ENCODE measurements at places on chromosomes 3 and 15.

DNA sequence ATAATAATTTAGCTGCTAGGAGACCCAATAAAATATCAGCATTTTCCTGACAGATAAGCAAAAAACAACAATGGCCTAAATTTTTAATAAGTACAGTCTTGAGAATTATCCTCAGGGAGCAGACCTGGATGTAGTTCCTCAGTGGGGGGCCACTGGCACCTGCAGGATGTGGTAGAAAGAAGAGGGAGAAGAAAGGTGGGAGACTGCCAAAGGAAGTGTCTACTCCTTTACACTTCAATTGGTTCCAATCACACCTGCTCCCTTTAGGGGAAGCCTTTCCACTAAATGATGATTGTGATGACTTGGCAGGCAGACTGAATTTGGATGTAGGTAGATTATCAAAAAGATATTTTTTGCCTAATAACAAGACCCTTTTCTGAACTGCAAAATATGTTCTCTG lies 353.0 kb upstream of the SATB1 start:
- DNase-seq, result no peak

- no peak for DNase-seq
These were observed 64.7 kb upstream of the GATA2 start for GRCh38 chr3:128557531-128558280.

GRCh38 chr3:10655105-10655504 lies 149.7 kb upstream of the ATP2B2 start:
- peak; percentile 32 for DNase-seq

GRCh38 chr15:83018436-83018835 lies 7.0 kb upstream of the C15orf40 start:
- DNase-seq, result no peak

DNA sequence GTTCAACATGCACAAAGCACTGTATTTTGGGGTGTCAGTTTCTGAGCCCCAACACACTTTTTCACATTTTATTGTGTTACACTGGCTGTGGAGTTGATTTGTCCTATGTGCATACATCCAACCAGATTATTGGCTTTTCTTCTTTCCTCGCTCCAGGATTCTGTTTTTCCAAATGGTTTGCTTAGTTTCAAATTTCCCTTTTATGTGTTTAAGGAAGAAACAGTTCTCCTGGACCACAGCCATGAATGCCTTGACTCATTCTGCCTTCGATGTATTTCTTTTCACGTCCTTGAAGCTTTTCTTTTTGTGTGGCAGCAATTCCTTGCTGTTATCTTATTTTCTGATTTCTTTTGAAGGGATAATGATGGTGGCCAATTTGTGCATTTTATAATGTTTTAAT lies 53.8 kb downstream of the CACNA2D3 start:
- no peak for DNase-seq

DNA sequence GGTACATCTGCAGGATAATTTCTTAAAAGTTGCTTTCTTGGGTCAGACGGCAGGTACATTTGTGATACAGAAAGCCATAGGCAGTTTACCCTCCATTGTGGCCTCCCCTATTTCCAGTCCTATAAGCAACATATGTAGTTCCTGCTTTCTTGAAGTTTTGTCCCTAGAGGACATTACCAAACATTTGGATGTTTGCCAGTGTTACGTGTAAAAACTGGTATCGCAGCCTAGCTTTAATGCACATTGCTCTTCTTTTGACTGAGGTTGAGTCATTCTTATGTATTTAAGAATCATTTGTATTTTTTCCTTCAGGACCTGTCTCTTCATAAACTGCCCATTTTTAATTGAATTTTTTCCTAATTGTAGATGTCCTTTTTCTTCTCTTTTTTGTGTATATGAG lies 114.3 kb downstream of the DIPK2A start:
- DNase-seq, result peak; percentile 15

GRCh38 chr3:148079370-148079769 lies 618.3 kb upstream of the AGTR1 start:
- peak; percentile 37 for DNase-seq

DNA sequence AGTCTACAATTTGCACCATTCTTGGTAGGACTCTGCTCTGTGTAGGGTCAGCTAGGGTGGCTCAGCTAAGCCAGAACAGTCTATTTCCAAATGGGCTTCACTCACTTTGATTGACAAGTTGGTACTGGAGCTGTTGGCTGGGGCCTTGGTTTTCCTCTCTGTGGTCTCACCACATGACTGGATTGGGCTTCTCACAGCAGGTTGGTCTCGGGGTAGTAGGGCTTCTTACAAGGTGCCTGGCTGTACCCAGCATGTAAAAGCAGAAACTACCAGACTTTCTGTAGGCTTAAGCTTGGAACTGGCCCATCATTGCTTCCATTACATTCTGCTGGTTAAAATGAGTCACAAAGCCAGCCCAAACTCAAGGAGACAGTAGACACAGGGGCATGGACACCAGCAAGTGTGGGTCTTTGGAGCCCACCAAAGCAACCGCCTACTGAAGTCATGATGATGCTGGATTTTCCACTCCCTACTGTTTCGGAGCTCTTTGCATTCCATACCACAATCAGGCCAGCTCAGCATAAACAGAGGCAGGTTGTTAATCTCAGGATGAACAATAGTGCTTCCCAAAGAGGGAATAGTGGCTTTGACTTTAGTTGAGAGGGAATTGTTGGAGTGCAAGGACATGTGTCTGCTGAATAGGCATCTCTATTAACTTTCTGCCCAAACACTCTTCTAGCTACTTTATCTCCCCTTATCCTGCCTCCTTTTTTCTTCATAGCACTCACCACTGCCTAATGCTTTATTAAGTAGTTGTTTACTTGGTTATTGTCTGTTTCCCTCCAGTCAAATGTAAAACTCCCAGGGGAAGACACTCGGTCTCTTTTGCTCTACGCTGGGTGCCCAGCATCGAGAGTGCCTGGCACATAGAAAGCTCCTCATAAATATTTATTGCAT lies 78.0 kb upstream of the RARB start:
- DNase-seq, result no peak

DNA sequence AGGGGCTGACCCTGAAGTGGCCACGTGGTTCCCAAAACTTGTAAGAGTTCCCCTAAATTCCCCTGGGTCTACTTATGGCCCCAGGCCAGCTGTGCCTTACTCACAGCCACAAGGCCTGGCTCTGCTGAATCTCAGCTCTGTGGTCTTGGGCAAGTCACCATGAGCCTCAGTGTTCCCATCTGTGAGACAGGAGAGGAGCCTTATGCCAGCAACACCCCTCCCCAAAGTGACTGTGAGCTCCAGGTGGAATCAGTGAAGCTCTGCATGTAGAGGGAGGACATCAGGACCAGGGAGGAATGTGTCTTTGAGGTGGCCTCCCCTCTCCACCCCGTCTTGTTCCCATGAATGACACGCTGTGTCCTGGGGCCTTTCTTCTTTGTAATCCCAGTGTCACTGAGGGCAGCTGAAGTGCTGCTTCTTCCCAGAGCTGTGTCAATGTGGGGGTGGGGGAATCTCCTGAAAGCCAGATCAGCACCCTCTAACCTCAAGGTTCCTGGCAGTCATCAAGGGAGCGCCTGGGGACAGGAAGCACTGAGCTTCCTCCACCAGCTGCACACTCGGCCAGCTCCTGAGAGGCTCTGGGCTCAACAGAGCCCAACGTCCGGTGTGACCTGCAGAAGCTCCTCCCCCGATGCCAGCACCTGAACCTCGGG lies 258.9 kb downstream of the UACA start:
- DNase-seq, result peak; percentile 24

- no peak for DNase-seq
These were observed 100.2 kb downstream of the VPS8 start for GRCh38 chr3:184912163-184912562.

GRCh38 chr3:54671511-54671910 lies 256.3 kb downstream of the LRTM1 start:
- peak; percentile 0 for DNase-seq

- no peak for DNase-seq
These were observed 286.5 kb downstream of the SQOR start for GRCh38 chr15:45921376-45921775.

DNA sequence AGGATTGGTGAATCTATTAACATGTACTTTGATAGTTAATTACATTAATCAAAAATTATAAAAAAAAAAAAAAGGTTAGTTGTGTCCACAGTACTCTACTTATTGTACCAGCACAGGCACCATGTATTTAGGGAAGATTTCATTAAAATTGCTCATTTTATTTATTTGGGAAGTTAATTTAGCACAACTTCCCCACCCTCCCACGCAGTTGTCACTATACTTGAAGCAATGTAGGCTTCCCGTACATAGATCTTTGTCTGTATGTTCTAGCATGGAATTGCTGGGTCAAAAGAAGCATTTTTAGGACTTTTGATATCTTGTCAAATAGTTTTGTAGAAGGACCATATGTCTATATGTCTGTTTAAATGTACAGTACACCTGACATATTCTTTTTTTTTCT lies 4.4 kb downstream of the GPR27 start:
- DNase-seq, result no peak

GRCh38 chr3:177776661-177777101 lies 579.4 kb upstream of the TBL1XR1 start:
- DNase-seq, result no peak

DNA sequence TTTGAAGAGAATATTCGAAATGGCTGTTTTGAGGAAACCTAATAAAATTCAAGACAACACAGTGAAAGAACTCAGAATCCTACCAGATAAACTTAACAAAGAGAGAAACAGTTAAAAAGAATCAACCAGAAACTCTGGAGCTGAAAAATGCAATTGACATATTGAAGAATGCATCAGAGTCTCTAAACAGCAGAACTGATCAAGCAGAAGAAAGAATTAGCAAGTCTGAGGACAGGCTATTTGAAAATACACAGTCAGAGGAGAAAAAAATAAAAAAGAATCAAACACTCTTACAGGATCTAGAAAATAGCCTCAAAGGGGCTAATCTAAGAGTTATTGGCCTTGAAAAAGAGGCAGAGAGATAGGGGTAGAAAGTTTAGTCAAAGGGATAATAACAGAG lies 13.5 kb downstream of the C3orf33 start:
- DNase-seq, result no peak

GRCh38 chr3:129701161-129701560 lies 94.7 kb upstream of the PLXND1 start:
- DNase-seq, result peak; percentile 74

DNA sequence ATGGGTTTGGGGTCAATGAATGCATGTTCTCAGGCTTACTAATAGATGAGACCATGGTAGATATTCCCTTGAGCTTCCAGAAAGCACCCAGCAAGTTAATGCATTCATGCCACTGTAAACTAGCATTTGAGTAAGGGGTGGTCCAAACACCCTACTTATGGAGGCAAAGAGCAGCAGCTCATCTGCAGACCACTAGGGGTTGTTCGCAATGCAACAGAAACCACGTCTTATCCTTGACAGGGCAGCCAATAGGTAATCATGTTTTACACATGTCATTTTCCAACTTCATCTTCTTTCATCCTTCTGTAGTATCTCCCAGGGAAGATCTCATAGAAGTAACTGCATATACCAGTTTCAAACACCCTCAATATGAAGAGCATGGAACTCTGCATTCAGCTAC lies 330.2 kb downstream of the RORA start:
- no peak for DNase-seq

DNA sequence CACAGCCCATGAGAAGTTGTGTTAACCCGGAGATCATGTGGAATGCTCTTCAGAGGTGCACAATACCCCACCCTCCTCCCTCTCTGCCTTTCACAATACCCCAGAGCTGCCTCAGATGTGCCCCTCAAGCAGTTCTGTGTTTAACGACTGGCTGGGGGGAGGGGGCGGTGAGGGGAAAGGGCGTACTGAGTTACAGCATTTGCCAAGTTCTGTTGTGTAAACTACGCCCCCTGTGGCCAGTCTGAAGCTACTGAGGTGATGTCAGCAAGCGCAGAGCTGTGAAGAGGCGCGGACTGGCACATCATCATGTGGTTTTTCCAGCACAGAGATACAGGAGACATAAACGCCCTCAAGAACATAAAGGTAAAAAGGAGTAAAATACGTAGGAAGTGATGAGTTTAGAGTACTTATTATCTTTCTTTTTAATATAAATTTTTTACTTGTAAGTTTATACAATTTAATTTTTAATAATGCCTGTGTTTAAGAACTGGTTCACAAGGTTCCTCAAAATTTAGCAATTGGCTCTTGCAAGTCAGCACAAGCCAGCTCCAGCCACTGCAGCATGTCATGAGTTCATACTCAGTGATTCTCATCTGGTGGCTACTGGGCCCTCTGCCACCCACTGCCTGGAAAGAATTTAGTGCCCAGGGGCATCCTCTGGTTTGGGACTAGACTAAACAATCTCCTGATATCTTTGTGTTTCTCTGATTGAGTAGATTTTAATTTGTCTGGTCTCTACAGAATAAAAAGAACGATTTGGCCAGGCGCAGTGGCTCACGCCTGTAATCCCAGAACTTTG lies 1.7 kb downstream of the EPB42 start:
- peak; percentile 51 for DNase-seq

GRCh38 chr3:176964661-176965060 lies 232.6 kb downstream of the TBL1XR1 start:
- DNase-seq, result no peak

GRCh38 chr15:87817553-87817952 lies 439.0 kb downstream of the NTRK3 start:
- no peak for DNase-seq

GRCh38 chr3:6264036-6264435 lies 596.9 kb upstream of the GRM7 start:
- DNase-seq, result no peak

Measured in NCI-H82 (cell line).